Left ventricle myocardium inferior (tissue), 1 donor: ENCODE measurements at places on chromosomes 12 and 14. TPM values are rescaled to one million over a fixed set of nuclear protein-coding genes. Genes with fewer than 3 reads are reported as not detected.

DNA sequence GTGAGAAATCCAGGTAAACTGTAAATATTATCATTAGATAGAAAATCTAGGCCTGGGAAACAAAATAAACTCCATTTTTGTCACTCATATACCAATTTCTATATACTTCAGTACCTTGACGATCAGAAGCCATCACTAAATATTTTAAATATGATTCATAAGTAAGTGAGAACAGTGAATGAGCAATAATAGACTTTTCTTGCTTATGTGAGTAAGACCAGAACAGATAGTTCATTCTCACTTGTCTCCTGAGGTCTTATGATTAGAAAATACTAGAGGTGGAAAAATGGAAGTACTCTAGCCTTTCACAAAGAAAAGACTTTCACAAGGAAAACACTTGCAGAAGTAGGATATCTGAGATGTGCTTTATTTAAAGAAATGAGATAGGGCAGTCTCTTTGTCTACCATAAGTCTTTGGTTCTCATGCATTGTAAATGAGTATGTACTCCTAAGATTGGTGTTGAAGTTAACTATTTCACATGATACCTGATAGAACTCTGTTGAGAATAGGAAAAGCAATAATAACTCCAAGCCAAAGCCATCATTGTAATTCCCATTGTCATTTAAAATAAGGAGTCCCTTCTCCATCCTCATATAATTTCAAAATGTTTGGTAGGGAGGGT, 10.1 kb upstream of the SMCO3 start:
- H3K27me3 ChIP-seq = no peaks in the 10 kb centered on the region
- peaks cover 15% of the 10 kb centered on the region for H3K4me1 ChIP-seq
- H3K36me3 ChIP-seq = no peaks in the 10 kb centered on the region

Gene KERA
- not detected for total RNA-seq

Gene LRRC10
- 43.8 TPM for total RNA-seq

Gene ACOT4
- total RNA-seq = 0.77 TPM

GRCh38 chr14:59503256-59503655, 18.9 kb downstream of the JKAMP start:
- DNase-seq = no peak
- peaks cover 50% of the 10 kb centered on the region for H3K36me3 ChIP-seq
- no peaks in the 10 kb centered on the region for H3K27me3 ChIP-seq
- no peak overlapping the region for H3K4me3 ChIP-seq

Gene TEAD4
- total RNA-seq = 6.7 TPM

- no peak for DNase-seq
- no peaks in the 10 kb centered on the region for H3K4me1 ChIP-seq
- no peak overlapping the region for H3K4me3 ChIP-seq
- H3K36me3 ChIP-seq = no peaks in the 10 kb centered on the region
- H3K27me3 ChIP-seq = peaks cover 16% of the 10 kb centered on the region
Measured at GRCh38 chr12:48216785-48217184, 13.7 kb upstream of the OR10AD1 start.

GRCh38 chr14:93799989-93800921, 12.0 kb upstream of the PRIMA1 start:
- H3K36me3 ChIP-seq = no peaks in the 10 kb centered on the region
- H3K27ac ChIP-seq = no peak overlapping the region
- peaks cover 45% of the 10 kb centered on the region for H3K27me3 ChIP-seq

Gene ACVRL1
- total RNA-seq = 36.9 TPM

DNA sequence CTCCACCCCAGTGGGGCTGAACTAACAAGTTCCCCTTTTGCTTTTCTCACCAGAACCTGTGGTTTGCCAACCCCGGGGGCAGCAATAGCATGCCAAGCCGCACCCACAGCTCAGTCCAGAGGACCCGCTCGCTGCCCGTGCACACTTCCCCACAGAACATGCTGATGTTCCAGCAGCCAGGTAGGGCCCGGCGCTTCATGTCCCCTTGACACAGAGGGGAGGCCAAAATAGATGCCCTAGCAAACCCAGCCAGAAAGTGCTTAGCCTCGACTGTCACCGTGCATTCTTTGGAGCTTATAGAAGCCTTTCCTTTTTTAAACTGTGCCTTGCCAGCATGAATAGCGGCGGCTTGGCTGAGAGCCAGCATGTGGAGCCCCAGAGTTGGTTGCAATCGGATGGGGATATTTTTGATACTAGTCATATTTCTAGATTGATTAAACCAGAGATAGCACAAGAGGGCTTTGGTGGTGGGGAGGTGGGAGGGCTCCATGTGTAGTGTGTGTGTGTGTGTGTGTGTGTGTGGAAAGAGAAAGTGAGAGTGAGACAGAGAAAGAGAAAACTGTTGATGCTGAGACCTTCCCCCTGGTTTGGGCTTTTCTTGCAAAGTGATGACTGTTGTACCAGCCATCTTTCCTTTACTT, 126.1 kb downstream of the GCH1 start:
- no peaks in the 10 kb centered on the region for H3K27me3 ChIP-seq
- H3K36me3 ChIP-seq = peaks cover 49% of the 10 kb centered on the region
- peaks cover 79% of the 10 kb centered on the region for H3K4me1 ChIP-seq
- H3K27ac ChIP-seq = peak overlapping the region; percentile 91
- peak overlapping the region; percentile 7 for H3K4me3 ChIP-seq
- peak; percentile 70 for DNase-seq

Gene METAP2
- total RNA-seq = 50.6 TPM

Gene NAV3
- total RNA-seq = 1.5 TPM

DNA sequence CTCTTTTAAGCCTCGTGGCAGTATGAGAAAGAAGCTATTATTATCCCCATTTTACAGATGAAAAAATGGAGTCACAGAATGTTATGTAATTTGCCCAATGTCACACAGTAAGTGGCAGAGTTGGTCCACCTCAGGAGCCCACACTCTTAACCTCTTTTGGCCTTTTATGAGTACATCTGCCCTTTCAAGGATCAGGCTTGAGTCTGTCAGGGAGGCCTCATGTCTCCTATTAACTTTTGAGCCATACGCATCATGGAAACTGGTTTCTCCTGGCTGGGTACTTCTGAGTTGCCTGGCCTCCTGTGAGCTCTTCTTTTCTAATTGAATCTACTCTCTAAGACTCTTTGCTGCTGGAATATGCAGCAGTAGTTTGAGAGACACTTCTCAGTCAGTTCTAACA, 101.7 kb downstream of the BICD1 start:
- H3K4me1 ChIP-seq = peaks cover 12% of the 10 kb centered on the region
- H3K4me3 ChIP-seq = no peak overlapping the region
- H3K27me3 ChIP-seq = no peaks in the 10 kb centered on the region
- no peak overlapping the region for H3K27ac ChIP-seq
- no peak for DNase-seq
- H3K36me3 ChIP-seq = no peaks in the 10 kb centered on the region

GRCh38 chr12:57984629-57985151, 43.3 kb downstream of the ATP23 start:
- no peak overlapping the region for H3K4me3 ChIP-seq
- no peak for DNase-seq
- H3K4me1 ChIP-seq = peaks cover 12% of the 10 kb centered on the region
- H3K27ac ChIP-seq = no peak overlapping the region
- H3K27me3 ChIP-seq = no peaks in the 10 kb centered on the region

DNA sequence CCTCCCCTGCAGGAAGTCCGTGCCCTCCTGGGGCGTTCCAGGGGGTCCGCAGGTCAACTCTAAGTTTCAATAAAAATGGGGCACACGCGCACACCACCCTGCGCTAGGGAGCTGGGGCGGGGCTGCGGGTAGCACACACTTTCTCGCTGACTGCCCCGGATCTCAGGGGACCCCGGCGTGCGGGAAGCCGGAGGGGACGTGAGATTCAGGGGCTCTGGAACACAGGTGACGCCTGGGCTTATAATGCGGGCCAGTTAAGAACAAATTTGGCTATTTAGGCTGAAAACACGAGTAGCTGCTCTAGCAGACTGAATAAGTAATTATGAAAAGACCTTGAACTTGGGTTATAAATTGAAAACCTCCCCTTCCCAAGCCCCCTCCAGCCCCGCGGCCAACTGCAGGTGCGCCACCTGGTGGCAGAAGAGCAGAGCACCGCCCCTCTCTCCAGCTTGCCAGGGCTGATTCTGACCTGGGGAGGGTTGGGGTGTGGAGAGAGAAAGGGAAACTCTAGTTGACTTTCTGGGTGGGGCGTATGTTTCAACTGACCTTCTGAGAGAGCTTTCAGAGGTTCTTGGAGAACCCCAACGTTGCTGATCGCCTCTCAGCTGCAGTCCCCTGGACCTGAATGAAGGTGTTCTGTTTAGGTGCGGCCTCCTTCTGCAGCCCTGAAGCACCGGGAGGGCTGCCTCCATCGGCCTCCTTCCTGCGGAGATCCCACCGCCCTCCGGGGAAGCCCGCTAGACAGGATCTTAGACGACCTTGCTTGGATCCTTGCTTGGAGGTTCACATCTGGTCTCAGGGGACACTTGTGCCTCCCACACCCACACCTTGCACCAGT, 118.4 kb upstream of the EVL start:
- H3K4me1 ChIP-seq = peaks cover 25% of the 10 kb centered on the region
- peaks cover 16% of the 10 kb centered on the region for H3K36me3 ChIP-seq
- no peak for DNase-seq
- H3K27ac ChIP-seq = no peak overlapping the region

DNA sequence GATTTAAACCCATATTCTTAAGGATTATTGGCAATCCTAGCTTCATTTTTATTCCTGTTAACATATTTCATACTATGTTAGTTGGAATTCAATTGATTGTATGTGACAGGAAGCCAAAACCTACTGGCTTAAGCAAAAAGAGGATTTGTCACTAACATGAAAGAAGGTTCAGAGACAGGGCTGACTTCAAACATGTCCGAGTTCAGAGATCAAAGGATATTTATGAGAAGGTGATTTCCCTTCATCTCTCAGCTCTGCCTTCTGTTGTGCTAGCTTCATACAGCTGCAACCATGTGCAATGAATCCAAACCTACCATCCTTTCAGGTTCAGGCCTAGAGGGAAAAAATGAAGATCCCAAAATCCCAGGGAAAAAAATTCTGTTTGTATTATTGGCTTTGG, 349.7 kb downstream of the ATP23 start:
- no peak for DNase-seq
- no peaks in the 10 kb centered on the region for H3K36me3 ChIP-seq
- H3K4me1 ChIP-seq = no peaks in the 10 kb centered on the region
- H3K27ac ChIP-seq = no peak overlapping the region

Gene SYNDIG1L
- total RNA-seq = 0.11 TPM

DNA sequence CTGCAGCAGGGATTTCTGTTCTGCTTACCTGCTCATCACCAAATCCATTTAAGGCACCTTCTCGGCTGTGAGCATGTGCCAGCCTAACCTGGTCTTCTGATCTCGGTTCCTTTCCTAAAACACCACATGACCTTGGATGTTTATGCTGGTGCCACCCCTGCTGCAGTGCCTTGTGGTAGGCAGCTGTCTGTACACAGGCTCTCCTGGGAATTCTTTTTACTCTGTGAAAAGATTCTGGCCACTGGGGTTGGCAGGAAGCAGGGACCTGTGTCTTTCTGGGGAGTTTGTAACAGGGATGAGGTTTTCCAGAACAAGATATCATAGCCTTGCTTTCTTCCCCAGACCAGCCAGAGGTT, 10.4 kb upstream of the PLEKHG3 start:
- H3K4me1 ChIP-seq = peaks cover 52% of the 10 kb centered on the region
- peak overlapping the region; percentile 65 for H3K27ac ChIP-seq
- H3K27me3 ChIP-seq = no peaks in the 10 kb centered on the region
- no peak overlapping the region for H3K4me3 ChIP-seq
- no peak for DNase-seq

Gene SRRM4
- total RNA-seq = 0.19 TPM

DNA sequence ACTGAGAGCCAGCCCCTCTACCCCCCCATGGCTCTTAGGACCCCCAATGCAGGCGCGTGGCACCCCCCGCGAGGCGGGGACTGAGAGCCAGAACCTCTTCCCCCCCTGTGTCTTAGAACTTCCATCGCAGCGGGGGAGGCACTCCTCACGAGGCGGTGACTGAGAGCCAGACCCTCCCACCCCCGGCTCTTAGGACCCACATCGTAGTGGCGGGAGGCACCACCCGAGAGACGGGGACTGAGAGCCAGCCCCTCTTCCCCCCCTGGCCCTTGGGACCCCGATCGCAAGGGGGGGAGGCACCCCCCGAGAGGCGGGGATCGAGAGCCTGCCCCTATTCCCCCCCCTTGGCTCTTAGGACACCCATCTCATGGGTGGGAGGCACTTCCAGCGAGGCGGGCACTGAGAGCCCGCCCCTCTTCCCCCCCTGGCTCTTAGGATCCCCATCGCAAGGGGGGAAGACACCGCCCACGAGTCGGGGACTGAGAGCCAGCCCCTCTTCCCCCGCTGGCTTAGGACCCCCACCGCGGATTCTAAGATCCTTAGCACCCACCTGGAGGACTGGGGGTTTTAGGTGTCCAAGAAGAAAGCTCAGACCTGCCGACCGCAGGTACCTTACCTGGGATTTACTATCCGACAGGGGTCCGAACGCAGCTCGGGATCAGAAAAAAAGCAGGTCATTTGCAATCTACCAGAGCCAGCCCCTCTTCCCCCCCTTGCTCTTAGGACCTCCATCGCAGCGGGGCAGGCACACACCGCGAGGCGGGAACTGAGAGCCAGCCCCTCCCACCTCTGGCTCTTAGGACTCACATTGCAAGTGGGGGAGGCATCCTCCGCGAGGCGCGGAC, 44.9 kb downstream of the DDX11 start:
- peaks cover 27% of the 10 kb centered on the region for H3K4me1 ChIP-seq
- DNase-seq = no peak
- no peaks in the 10 kb centered on the region for H3K36me3 ChIP-seq
- peaks cover 56% of the 10 kb centered on the region for H3K27me3 ChIP-seq
- peak overlapping the region; percentile 66 for H3K4me3 ChIP-seq

Gene CEP128
- 2.3 TPM for total RNA-seq

Gene OAS2
- total RNA-seq = 4.8 TPM
